ENCODE measurements at places on chromosomes 1 and 21.

DNA sequence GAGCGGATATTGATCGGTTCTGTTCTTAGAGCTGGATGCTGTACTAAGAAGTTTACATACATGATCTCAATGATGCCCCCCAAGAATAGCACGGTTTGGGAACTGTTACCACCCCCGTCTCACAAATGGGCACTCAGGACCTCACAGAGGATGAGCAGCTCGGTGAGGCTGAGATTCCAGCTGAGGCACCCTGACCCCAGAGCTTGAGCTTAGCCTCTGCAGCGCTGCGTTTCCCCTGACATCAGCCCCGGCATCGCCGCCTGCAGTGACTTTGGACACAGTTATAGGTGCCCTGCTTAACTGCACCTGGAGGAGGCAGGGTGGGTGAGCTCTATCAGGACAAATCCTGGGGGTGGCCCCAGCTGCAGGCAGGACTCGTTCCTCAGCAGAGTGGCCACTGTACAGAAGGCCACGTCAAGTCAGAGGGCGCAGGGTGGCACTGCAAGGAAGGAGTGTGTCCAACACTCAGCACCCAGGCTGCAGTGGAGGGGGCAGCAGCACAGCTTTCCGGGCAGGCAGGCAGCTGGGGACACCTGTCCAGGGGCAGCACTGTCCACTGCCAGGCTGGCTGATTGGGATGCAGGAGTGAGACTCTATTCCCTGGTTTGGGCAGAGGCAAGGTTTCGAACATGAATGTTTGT lies 65.8 kb upstream of the ABCG1 start:
- DNase-seq = no peak

DNA sequence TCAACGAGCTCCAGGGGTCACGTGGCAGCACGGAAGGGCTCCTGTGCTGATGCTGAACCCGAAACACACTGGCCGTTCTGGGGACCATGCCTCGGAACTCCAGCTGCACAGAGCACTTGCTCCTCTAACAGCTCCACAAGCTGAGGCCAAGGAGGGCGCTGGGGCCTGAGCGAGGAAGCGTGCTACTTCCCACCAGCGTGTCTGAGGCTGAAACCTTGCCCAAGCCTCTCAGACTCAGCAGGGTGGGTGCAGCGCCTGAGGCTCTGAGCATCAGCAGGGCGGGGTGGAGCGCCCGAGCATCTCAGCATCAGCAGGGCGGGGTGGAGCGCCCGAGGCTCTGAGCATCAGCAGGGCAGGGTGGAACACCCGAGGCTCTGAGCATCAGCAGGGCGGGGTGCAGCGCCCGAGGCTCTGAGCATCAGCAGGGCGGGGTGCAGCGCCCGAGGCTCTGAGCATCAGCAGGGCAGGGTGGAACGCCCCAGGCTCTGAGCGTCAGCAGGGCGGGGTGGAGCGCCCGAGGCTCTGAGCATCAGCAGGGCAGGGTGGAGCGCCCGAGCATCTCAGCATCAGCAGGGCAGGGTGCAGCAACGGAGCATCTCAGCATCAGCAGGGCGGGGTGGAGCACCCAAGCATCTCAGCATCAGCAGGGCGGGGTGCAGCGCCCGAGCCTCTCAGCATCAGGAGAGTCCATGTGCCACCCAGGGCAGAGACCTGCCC lies 9.6 kb downstream of the WRAP73 start:
- DNase-seq = no peak

DNA sequence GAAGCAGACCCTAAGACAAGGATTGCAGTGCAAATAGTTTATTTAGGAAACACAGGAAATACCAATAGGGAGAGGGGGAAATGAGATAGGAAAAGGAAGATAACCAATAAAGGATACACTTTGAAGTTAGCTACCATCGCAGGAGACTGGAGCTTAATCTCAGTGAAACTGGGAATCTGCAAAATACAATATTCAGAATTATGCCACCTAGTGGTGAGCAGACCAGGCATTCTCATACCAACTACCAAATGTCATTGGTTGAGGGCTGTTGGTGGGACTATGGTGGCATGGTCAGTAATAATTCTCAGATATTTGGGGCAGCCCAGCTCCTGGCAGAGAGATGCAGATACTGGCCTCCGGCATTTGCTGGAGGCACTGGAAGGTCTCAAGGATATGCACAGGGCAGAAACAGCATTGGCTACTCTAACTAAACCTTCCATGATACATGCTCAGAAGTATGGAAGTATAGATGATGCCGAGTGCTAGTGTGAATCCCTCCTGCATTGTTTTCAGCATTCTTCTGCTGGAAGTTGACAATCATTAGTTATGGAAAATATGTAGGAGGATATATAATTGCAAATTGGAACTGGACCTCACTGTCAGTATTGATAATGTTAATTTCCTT lies 11.8 kb upstream of the ZFP69B start:
- no peak for DNase-seq

DNA sequence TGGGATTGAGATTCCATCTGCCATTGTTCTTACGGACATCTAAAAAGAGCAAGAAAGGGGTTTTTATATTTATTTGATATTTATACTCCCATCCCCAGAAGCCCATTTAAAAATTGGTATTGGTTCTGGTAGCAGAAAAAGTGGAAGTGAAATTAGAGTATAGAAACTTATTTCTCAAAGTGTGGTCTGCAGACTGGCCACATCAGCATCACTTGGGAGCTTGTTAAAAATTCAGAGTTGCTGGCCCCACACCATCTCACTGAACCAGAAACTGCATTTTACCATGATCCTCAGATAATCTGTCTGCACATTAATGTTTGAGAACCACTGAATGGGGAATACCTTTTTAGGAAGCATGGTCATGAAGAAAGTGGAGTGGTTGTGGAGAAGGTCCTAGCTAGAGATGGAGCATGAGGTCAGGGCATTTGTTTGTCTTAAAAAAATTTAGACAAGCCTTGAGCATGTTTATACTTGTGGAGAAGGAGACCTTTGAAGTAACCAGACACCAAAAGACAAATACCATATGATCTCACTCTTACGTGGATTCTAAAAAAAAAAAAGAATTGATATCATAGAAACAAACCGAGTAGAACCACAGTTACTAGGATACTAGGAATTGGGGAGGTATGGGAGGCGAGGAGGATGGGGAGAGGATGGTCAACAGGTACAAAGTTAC lies 116.3 kb downstream of the ST6GALNAC3 start:
- DNase-seq = no peak

GRCh38 chr1:35845766-35846165 lies 37.2 kb upstream of the AGO1 start:
- no peak for DNase-seq

DNA sequence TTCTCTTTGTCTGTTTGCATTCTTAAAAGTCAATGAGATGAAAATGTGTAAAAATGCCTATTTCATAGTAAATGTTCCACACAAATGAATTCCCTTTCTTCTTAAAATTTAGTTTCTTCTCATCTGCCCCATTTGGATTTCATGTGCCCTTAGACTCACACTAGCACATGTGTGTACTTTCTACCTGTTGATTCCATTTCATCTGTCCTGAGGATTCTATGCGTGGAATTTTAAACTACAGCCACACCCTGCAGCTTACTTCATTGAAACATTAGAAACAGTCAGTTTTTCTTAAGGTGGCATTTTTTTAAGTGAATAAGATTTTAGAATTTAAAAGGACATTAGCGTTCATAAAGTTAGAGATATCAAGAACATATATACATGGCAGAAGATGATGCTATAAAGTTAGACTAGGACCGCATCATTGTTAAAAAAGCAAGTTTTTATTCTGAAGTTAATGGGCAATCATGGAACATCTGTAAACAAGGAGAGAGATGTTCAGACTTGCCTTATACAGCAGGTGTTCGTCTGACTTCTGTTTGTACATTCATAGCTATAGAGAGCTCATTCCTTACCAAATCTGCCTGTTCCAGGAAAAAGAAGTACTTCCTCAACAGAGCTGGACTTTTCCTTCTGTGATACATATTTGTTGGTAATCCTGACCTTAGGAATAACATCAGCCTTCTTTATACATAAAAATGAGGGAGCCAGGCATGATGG lies 3.9 kb upstream of the TUT4 start:
- peak; percentile 25 for DNase-seq

- no peak for DNase-seq
Measured at GRCh38 chr1:88698764-88699163, 14.7 kb downstream of the PKN2 start.

DNA sequence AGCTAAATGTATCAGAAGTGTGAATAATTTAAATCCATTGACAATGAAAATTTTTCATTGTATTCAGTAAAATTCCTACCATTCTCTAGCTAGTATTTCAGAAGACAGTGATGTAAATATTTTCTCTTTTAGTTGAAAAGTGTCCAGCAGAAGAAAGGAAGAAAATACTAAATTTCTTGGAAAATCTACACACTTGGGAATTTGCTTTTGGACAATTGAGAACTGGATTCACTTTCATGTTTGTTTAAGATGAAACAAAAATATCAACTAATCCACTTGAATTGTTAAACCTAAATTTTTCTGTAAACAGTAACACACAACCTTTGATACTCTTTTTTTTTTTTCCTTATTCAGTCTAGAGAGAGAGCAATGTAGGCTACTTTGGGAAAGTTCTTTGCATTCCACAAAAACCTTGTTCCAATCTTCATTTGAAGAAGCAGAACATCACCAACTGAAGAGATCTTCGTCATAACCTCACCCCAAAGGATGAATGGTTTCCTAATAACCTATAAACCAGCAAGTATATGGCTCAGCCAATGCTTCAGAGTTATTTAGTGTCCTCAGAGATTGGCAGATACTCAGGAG lies 155.1 kb upstream of the GORAB start:
- DNase-seq = no peak

- no peak for DNase-seq
Measured at GRCh38 chr1:36304521-36304920, 1.6 kb upstream of the SH3D21 start.

- DNase-seq = no peak
Measured at GRCh38 chr21:31317688-31318087, 26.4 kb downstream of the TIAM1 start.

GRCh38 chr1:51648180-51649109 lies 31.6 kb downstream of the OSBPL9 start:
- DNase-seq = no peak

DNA sequence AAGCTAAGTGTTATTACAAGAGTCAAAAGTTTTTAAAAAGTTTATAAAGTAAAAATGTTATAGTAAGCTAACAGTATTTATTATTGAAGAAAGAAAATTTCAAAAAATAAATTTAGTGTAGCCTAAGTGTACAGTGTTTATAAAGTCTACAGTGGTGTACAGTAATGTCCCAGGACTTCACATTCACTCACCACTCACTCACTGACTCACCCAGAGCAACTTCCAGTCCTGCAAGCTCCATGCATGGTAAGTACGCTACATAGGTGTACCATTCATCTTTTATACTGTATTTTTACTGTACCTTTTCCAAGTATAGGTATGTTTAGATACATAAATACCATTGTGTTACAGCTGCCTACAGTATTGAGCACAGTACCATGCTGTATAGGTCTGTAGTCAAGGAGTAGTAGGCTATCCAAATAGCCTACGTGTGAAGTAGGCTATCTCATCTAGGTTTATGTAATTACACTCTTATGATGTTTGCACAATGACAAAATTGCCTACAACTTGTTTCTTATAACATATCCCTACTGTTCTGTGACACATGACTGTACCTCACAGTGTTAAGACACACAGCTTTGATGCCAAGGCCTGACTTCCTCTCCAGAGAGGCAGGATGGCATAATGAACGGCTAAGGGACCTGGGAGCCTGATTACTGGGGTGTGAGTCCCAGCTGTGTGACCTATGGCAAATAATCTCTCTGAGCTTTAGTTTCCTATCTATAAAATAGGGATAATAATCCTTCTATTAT lies 12.7 kb downstream of the DHCR24 start:
- no peak for DNase-seq

DNA sequence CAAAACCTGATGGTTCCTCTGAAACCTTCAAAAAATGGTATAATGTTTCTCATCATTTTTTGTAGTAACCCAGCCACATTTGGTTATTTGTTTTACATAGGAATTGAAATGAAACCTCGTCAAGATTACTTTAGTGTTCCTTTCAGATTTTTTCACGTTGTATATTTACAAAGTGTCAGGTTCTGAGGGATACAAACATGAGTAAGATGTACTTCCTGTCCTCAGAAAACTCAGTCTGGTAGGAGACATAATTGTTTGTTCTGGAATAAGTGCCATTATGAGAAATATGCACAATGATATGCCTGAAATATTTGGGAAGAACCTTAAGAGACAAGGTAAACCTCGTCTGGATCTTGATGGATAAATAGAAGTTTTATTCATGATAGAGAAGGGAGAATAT lies 145.5 kb downstream of the USP25 start:
- DNase-seq = no peak

GRCh38 chr1:227424953-227425352 lies 106.7 kb upstream of the CDC42BPA start:
- peak; percentile 42 for DNase-seq

DNA sequence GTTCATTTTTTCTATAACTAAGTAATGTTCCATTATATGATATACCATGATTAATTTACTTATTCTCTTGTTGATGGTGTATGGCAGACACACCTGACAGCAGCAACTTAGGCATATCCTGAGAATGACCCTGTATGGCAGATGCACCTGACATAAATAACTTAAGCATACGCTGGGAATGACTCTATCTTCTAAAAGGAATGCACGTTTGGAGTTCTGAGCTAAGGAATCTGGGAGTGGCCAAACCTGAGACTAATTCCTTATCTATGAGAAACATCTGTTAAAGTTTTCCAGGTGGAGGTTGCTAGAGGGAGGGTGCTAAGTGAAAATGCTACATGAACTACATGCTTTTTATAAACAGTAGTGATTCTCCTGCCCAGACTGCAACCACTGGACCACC lies 96.7 kb upstream of the RGS18 start:
- no peak for DNase-seq

GRCh38 chr1:226268421-226269124 lies 40.4 kb downstream of the LIN9 start:
- DNase-seq = no peak

DNA sequence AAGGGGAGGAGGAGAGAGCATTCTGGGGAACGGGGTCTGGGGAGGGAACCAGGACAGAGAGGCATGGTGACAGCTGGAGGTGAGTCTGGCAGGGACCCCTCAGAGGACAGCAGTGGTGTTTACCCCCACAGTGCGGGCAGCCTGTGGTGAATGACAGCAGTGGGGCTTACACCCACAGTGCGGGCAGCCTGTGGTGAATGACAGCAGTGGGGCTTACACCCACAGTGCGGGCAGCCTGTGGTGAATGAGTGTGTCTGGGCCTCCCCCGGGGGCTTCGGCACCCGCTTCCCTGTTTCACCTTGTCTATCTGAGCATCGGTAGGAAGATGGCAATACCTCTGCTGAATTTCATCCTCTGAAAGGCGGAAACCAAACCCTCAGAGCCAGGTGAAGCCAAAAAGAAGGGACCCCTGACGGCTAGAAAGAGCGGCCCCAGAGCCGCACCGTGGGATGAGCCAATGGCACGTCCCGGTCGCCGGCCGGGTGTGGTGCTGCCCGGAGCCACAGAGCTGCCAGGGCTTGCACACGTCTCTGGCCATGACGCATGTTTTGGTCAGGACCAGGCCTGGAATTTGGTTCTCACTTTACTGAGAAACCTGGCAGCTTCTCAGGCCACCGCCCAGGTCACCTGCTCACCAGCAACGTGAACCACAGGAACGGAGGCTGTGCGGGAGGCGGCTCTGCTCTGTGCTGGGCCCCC lies 54.1 kb downstream of the SIK1 start:
- no peak for DNase-seq

GRCh38 chr1:200372095-200372884 lies 37.5 kb downstream of the ZNF281 start:
- no peak for DNase-seq

Data from NCI-H345 (cell line).